A673 (cell line): ENCODE measurements at places on chromosomes 3 and 15.

DNA sequence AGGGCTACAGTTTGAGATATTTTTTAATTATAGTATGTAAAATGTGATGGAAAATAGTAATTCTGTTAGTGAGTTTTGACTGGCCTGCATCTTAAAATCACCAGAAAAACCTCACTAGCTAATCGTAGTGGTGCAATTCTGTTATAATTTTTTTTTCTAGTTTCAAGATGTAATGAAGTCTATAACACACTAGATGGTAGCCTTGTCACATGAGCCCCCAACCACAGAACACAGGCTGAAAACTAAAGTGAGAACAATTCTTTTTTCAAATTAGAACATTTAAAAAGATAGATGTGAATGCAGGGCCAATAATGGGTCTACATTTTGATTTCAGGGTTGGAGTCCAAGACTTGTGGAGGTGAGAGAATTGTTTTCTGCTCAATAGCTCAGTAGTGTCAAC lies 83.3 kb upstream of the KCNH8 start:
- DNase-seq, result peak; percentile 3

DNA sequence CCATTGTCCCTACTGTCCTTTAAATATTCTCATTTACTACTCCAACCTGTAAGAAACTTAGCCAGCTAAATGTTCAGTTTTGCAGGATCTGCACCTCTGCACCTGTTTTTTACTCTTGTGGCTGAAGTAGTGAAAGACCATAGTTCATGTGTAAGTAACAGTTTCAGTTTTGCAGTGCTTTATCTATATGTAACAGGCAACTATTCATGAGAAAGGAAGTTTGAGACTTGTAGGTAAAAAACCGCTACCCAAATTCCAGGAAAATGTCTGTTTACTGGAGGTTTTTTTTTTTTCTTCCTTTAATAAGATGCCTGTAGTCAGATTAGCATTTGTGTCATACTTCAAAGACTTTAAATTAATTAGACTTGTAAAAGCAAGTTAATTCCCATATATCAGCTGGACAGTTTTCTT lies 25.4 kb upstream of the MBNL1 start:
- DNase-seq, result no peak

- no peak for DNase-seq
These were observed 103.8 kb downstream of the GALK2 start for GRCh38 chr15:49273734-49274318.

GRCh38 chr3:124837065-124837464 lies 50.1 kb downstream of the ITGB5 start:
- DNase-seq, result no peak

- no peak for DNase-seq
These were observed 38.7 kb downstream of the CHSY1 start for GRCh38 chr15:101213147-101213546.
